ENCODE measurements at places on chromosomes 6 and 20.

- DNase-seq, result no peak
Observed at GRCh38 chr20:58102261-58102660, 126.2 kb downstream of the ANKRD60 start.

DNA sequence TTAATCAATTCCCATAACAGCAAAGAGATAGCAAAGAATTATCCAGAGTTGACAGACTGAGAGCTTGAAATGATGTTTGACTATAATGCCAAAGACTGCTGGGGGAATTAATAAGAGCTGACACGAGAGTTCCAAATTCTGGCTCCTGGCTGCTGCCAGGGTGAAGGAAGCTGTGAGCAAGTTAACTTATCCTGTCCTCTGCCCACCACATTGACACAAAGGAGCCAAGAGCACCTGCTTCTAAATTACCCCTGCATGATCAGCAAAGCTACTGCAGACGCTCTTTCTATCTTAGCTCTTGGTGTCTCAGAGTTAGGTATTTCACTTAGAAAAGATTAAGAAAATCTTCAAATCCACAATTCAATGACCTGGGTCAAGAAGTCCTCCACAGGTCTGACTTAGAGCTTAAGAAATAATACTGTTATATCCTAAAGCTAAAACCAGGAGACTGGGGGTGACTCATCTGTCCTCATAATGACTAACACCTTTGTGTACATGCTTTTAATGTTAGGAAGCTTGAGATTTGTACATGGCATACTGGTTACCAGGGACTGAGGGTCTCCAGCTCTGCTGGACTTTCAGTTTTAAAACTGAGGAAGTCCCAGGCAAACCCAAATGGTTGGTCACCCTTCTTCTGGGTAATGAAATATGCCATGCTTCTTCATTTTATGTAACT lies 13.2 kb upstream of the FRK start:
- no peak for DNase-seq

GRCh38 chr6:158205169-158205944 lies 37.2 kb downstream of the GTF2H5 start:
- no peak for DNase-seq

GRCh38 chr6:127924440-127924839 lies 23.6 kb upstream of the THEMIS start:
- DNase-seq, result no peak

GRCh38 chr6:122789182-122790027 lies at the start of gene SMPDL3A:
Gene SMPDL3A (plus strand): TSS chr6:122789258. CDS start chr6:122789347, 89 bp downstream.
- peak; percentile 66 for DNase-seq

DNA sequence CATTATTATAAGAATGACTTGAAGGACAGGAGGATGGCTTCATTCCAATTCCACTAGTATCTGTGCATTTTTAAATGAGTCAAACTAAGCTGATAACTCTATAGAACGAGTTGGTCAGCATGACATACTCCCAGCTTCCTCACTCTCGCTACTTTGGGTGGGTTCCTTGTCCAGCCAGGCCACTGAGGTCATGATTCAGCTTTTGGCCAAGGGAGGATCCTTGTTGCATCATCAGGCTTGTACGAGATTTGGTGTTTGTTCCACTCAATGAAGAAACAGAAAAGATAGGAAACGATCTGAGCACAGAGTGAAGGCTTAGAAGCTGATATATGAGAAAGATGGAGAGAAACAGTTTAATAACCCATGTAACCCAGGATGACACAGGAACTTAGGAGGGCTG lies 19.8 kb downstream of the NEDD9 start:
- no peak for DNase-seq

- no peak for DNase-seq
Observed at GRCh38 chr6:151811081-151811480, 3.6 kb downstream of the ESR1 start.

GRCh38 chr6:54598787-54599313 lies 247.7 kb upstream of the FAM83B start:
- DNase-seq, result no peak

DNA sequence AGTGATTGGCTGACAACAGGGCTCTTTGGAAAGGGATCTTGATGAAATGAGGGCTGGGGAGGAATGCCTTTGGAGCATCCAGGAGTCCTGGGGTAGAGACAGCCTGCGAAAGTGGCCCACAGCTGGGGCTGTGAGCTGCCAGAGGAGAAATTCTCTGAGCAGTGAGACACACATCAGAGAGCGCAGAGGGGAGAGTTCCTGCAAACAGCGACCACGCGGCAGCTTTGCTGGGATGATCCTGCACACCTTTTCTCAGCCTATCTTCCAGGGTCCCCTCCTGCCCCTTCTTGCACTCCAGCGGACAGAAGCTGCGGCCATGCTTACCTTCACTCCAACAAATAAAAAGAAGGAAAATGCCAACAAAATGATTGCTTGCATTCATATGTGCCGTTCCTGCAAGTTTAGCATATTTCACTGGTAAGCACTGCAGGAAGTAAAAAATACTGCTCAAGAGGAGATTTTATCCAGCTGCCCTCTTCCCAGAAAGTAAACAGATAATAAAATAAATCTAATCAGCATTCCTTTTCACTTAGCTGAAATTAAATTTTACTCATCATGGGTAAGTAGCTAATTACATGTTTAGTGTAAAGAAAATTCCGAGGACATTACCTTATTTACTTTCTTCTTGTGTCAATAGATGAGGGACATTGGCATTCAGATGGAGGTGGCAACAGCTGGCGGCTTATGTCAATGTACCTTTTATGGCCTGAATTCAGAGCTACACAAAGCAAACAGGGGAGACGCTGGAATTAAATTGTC lies 339.9 kb upstream of the ARID1B start:
- peak; percentile 47 for DNase-seq

DNA sequence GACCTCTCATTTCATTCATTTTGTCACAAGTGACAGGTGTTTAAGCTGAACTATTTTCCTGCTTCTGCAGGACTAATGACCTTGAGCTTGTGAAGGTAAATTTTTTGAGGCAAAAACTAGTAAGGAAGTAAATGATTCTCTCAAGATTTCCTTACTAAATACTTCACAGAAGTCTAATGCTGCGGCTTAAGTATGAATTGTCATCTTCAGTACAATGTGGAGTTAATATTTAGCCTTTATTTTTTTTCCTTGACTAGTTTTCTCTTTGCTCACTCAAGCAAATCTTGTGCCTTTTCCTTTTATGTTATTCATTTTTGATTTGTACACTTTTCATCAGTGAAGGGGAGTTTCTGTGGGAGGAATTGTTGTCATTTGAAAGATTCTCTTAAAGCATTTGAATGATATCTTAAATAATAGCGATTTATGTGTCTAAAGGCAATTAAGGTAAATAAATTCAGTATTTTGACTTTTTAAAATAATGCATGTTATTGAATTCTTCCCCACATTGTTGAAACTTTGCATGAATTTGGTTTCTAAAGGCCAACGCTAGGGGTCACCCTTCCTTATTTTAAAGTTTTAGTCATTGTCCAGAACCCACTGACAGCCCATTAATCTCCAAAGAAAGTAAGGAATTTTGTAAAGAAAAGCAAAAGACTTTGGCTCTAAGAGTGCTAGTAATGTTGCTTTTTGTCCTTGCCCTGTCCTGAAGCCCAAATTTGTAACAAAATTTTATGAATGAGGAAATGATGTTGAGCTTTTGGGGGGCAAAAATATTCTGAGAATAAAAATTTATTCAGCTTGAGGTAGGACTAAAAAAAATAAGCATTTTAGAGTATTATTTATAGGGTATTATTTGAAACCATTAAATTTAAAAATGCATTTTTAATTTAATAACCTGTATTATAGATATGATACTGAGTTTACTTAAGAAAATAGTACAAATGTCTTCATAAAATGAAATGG lies 157.4 kb upstream of the LAMA2 start:
- peak; percentile 2 for DNase-seq

DNA sequence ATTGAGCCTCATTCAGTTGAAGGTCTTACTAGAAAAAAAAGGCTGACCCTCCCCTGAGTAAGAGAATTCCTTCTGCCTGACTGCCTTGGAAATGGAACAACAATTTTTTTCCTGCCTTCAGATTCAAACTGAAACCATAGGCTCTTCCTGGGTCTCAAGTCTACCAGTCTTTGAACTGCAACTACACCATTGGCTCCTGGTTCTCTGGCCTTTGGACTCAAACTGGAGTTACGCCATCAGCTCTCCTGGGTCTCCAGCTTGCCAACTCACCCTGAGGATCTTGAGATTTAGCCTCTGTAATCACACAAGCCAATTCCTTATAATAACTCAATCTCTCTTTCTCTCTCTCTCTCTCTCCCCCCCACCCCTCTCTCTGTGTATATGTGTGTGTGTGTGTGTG lies 36.0 kb upstream of the SNX9 start:
- no peak for DNase-seq

DNA sequence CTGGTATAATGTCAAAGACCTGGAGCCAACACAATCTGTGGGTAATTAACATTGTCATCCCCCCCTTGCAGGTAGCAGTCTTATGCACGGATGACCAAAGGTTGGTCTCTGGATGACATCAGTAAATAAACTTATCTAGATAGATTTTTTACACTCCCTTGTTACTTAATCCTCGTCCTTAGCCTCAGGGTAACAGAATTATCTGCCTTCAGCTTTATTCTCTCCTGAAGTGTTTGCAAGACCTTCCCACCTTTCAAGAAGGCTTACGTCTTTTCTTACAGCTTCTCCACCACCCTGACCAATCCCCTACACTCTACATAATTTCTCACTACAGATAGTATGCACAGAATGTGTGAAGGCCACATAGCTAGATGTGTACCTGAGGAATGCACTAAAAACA lies 434.8 kb upstream of the HTR1E start:
- no peak for DNase-seq

GRCh38 chr6:166999145-166999883 lies at the start of gene CEP43:
Gene CEP43 (plus strand): TSS chr6:166999397. CDS start chr6:166999413, 16 bp downstream.
- DNase-seq, result peak; percentile 72

DNA sequence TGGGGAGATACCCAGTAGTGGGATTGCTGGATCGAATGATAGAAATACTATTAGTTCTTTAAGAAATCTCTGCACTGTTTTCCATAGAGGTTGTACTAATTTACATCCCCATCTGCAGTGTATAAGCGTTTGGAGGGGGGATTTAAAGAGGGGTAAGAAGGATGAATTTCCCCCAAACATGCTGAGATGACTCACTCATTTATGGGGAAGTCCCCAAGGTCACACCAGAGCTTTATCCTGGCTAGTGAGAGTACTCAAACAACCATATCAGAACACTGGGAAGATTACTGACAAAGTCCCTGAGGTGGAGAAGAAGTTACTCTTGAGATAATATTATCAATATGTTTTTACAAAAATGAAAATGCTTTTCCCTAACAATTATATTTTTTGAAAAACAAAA lies 44.0 kb downstream of the ROS1 start:
- no peak for DNase-seq

- DNase-seq, result no peak
Observed at GRCh38 chr6:108174371-108175175, 8.8 kb downstream of the NR2E1 start.

GRCh38 chr20:32538526-32538939 lies 46.6 kb downstream of the NOL4L start:
- no peak for DNase-seq

- DNase-seq, result no peak
Observed at GRCh38 chr6:32792901-32793435, 23.8 kb downstream of the HLA-DOB start.

- DNase-seq, result no peak
Observed at GRCh38 chr20:50445354-50446151, 64.6 kb upstream of the PTPN1 start.

DNA sequence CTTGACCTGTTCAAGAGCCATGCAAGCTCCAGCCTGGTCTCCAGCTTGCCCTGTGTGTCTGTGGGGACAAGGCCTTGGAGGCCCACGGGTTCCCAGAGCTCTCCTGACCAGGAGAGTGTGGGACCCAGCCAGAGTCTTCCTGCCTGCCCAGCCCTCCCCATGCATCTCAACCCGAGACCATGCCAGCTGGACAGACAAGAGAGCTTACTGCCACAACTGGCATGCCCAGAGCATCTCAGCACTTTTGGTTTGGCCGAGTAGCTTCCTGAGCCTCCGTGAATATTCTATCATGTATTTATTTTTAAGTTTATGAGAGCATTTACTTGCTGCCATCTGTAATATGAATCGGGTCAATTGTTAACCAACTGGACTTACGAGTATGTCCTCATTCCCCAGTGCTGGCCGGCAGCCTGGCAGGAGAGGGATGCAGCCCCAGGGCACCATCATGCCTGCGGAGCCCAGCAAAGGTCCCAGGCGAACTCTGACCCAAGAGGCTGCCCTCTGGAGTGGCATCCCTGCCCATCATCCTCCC lies 14.9 kb downstream of the IP6K3 start:
- DNase-seq, result no peak

- no peak for DNase-seq
Observed at GRCh38 chr6:99013661-99014060, 65.9 kb upstream of the FBXL4 start.

- DNase-seq, result no peak
Observed at GRCh38 chr6:10278746-10279145, 136.1 kb downstream of the TFAP2A start.

DNA sequence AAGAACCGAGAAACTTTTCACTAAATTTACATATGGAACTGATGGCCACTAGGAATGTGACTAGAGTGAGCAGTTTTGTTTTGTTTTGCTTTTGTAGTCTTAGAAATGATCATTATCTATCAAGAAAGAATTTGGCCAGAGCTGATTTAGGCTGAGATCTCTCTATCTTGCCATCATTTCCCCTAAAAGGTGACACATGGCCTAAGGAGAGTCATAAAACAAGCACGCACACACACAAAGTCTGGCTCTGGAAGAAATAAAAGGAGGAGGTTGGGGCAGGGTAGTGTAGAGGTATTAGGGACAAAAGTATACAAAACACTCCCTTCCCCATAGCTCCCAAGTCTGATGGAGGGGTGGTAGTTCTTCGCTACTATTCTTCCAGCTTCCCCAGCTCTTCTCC lies 56.4 kb downstream of the RIPOR2 start:
- no peak for DNase-seq

GRCh38 chr6:150891888-150892485 lies 26.5 kb downstream of the MTHFD1L start:
- peak; percentile 63 for DNase-seq

GRCh38 chr6:47106721-47107197 lies 64.6 kb upstream of the ADGRF1 start:
- no peak for DNase-seq

DNA sequence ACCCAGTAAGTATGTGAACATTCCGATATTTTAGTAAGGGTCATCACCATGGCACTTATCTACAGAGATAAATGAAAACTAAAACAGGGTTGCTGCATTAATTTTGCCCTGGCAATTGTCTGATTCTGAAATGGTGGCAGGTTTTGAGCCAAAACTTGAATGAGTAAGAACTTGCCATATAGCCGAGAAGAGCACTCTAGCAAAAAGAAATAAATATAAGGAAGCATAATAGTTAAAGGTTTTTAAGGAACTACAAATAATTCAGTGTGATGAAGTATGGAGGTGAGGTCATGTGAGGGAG lies 68.5 kb upstream of the BTN3A2 start:
- no peak for DNase-seq

Measured in NCI-H510A treated with DMSO at 0.1 percent for 48 hours (cell line).